Central memory CD4-positive, alpha-beta T cell (primary cell): ENCODE measurements at places on chromosomes 5 and 9.

DNA sequence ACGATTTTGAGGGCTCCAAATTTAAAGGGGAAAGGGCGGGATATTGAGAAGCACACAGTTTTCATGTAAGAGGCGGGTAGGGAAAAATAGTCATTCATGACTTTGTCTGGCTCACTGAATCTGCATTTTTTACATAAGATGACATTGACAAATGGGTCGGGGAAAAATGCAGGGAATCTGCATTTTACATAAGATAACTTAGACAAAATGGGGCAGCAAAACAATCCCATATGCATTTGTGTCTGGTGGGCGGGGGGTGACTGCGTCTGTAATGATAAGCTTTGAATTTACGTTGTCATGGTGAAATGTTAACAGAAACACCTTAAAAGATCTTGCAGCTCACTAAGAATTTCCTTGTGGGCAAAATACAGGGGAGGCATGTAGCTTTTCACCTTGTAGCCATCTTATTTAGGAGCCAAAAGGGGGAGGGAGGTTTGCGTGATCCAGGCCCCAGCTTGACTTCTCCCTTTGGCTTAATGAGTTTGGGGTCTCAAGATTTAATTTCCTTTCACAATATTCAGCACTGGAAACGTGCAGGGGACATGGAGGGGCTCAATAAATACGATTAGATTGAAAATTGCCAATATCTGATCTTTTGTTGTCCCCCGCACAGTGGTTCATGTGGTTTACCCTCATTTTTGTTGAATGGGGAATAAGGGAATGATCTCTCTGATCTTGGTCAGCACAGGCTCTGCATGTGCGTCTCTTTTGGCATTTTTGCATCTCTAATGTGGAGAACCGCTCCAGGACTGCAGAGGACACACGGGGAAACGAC, 41.1 kb upstream of the GADD45G start:
- no peak for DNase-seq

GRCh38 chr5:132203916-132204315, 23.7 kb downstream of the P4HA2 start:
- no peak for DNase-seq

DNA sequence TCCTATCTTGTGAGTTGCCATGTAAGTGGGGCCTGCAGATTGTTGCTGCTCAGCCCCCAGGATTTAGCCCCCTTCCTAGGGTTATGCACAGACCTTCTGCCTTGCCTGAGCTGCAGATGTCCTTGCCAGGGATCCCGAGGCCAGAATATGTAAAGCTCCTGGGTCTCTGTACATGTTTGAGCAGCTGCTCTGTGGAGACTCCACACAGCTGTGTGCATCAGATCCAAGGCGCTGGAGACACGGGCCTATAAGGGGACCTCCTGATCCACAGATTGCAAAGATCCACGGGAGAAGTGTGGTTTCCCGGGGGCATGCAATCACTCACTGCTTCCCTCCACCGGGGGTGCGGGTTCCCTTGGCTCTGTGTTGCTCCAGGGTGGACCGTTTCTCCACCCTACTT, 28.9 kb downstream of the TAF11L14 start:
- no peak for DNase-seq

DNA sequence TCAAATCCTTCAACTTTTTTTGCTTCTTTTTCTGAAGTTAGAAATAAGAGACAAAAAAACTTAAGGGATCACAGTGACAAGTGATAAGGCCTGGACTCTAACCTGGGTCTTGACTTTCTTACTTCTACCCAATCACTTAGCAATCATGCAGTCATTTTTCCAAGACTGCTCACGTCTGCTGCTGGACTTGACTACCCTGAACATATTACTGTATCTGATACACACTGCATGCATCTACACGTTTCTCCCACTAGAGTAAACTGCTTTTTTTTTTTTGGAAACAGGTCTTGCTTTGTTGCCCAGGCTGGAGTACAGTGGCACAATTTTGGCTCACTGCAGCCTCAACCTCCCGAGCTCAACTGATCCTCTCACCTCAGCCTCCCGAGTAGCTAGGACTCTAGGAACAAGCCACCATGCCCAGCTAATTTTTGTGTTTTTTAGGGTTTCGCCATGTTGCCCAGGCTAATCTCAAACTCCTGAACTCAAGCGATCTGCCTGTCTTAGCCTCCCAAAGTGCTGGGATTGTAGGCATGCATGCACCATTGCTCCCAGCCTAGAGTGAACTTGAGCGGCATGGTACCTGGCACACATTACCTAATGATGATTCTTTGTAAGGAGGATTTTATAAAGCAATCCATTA, 7.4 kb downstream of the PLIN2 start:
- DNase-seq = no peak

DNA sequence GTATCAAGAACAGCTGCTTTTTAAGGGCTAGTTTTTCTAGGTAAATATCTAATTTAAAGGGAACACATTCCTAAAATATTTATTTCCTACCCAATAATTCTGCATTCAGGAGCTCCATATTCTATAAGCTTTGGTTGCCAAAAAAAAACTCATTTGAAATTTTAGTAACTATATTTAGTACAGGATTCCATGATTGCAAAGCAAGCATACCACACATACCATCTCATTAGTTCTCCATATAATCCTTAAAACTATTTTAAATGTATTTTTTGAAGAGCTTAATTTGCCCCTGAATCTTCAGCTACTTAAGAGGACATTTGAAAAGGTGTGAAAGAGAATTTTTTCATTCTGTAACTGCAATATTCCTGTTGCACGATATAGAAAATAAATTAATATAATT, 877.0 kb downstream of the NR2F1-AS1 start:
- DNase-seq = no peak

- no peak for DNase-seq
Measured at GRCh38 chr5:148511810-148512347, 128.1 kb downstream of the FBXO38 start.

GRCh38 chr5:72925336-72926010, 30.4 kb upstream of the FCHO2 start:
- DNase-seq = no peak
